ENCODE measurements at places on chromosomes 12 and 14. TPM values are rescaled to one million over a fixed set of nuclear protein-coding genes. Genes with fewer than 3 reads are reported as not detected.

CRACR2A gene
- total RNA-seq = 4.2 TPM

MYO1H gene
- not detected for total RNA-seq

KLHL33 gene
- total RNA-seq = 0.17 TPM

DDN gene
- total RNA-seq = 0.09 TPM

SLC38A6 gene
- 10.6 TPM for total RNA-seq

KCNMB4 gene
- 0.84 TPM for total RNA-seq

MYF6 gene
- total RNA-seq = not detected

PPTC7 gene
- total RNA-seq = 15.7 TPM
